ENCODE measurements at places on chromosomes 4 and X.

DNA sequence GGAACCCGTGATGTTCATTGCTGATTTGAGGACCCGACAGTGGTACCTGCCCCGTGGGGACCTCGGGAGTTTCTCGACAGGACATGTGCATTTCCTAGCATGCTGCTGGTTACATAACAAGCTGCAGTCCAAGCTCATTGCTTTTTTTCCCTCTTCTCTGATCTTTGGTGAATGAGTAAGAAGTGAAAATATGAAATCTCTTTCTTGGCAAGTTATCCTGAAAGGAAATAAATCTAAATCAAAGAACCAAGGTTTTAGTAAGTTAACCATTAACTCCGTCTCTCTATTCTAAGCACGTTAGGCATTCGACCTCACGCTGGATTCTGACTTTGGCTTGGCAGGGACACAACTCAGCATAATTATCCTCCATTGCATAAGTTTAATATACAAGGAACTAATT lies 86.6 kb downstream of the STK32B start:
- no peak for DNase-seq

GRCh38 chr4:174012886-174013259 lies 270.6 kb downstream of the FBXO8 start:
- DNase-seq: no peak

- DNase-seq: no peak
Observed at GRCh38 chrX:107738768-107739167, 36.8 kb downstream of the TSC22D3 start.

DNA sequence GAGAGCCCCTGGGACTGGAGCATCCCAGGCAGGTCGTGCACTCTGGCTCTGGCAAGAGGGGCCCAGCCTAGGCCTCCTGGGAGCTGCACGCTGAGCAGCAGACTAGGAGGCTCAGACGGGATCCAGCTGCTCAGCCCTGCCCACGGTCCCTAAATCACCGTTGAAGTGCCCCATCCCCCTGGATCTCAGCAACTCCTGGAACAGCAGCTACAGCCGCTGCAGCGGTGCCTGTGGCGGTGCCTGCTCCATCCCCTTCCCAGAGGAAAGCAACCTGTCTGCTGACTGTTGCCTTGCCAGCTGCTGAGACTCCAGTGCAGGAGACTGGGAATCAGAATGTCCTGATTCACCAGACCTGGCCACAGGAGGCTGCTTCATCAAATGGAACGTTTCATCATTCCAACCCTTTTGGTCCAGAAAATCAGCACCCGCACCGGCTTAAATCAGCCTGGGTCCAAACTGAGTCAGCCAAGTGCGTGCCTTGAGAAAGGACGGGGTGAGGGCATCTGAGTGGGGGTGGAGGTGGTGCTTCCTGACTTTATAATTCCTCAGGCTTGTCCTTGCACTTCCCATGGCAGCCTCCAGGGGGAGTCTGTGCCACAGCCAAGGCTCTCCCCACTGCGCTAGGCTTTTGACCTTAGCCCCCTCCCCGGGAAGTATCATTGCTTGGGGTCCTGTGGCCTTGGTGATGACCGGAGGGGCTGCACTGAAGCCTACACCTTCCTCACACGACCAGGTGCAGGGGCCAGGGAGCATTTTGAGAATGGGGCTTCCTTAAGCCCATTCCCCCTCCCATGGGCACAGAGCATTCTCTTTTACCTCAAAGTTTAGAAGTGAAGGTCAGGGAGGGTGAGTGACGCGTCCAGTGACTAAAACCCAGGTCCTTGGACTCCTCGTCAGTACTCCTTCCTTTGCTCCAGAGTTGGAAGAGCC lies 6.5 kb downstream of the ZNF185 start:
- peak; percentile 58 for DNase-seq

GRCh38 chr4:123976285-123976684 lies 579.7 kb downstream of the SPRY1 start:
- DNase-seq: no peak

DNA sequence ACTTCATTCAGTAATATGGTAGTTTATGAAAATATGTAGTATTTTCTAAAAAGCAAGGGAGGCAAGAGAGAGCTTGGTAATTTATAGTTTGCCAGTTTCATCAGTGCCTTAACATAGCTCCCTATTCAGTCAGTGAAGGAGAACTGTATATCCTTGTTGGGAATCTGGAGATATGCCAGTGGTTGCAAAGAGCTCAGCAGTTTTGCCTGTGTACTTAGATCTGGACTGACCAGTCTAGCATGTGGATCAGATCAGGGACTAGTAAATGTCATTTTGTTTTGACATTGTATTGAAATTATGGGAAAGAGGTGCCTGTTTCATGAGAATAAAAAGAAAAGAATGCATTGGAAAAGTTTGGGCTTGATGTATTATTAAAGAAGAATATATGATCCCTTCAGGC lies 88.6 kb downstream of the ZIC3 start:
- no peak for DNase-seq

GRCh38 chr4:156638334-156638733 lies 333.3 kb downstream of the PDGFC start:
- no peak for DNase-seq

GRCh38 chr4:99801005-99801699 lies 15.5 kb upstream of the DAPP1 start:
- DNase-seq: no peak

GRCh38 chr4:10960389-10960788 lies 275.8 kb upstream of the CLNK start:
- no peak for DNase-seq

- DNase-seq: no peak
Observed at GRCh38 chr4:170805352-170805751, 715.6 kb upstream of the AADAT start.

DNA sequence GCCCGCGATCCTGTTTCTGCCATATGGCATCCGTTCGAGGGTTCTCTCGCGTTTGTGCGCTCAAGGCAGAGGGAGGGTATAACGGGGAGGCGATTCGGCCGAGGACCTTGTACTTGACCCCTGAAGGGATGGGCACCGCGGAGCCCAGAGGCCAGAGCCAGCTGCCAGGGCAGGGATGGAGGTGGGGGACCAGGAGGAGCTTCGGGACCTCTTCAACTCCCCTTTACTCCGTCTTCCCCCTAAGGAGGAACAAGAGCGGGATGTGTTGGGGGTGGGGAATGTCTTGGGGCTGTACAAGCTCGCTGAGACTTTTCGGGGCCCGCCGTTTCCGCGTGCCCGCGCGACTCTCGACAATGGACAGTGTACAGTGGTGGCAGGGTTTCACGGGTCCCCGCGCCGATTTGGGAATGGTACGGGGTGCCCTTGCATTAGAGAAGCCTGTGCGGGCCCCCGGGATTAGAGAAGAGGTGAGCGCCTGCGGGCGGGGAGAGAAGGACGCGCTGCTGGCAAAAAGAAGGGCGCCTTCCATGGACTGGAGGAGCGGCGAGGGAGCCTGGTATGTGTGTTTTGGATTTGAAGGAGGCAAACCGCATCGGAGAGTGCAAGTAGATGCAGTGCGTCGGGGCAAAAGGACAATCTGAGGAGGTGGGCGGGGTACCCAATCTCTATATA lies 760 bp downstream of the UGT8 start:
- no peak for DNase-seq

DNA sequence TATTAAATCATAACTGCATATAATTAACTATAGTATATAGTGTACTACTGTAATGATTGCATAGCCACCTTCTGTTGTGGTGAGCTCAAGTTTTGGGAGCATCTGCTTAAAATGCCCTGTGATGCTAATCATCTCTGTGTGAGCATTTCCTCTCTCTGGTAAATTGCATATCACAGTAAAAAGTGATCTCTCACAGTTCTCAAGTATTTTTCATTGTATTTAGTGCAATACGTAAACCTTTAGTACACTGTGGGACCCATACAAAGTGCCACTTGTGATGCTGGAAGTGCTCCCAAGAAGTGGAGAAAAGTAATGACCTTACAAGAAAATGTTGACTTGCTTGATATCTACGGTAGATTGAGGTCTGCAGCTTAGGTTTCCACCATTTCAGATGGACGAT lies 82.0 kb downstream of the WWC2 start:
- no peak for DNase-seq

GRCh38 chrX:10884246-10884645 lies 226.9 kb upstream of the HCCS start:
- no peak for DNase-seq

GRCh38 chr4:175927121-175927520 lies 115.1 kb upstream of the GPM6A start:
- DNase-seq: no peak

GRCh38 chrX:154401045-154401799 lies 3.0 kb downstream of the RPL10 start:
- DNase-seq: no peak

GRCh38 chrX:26783512-26784225 lies 567.7 kb downstream of the MAGEB5 start:
- DNase-seq: peak; percentile 10

DNA sequence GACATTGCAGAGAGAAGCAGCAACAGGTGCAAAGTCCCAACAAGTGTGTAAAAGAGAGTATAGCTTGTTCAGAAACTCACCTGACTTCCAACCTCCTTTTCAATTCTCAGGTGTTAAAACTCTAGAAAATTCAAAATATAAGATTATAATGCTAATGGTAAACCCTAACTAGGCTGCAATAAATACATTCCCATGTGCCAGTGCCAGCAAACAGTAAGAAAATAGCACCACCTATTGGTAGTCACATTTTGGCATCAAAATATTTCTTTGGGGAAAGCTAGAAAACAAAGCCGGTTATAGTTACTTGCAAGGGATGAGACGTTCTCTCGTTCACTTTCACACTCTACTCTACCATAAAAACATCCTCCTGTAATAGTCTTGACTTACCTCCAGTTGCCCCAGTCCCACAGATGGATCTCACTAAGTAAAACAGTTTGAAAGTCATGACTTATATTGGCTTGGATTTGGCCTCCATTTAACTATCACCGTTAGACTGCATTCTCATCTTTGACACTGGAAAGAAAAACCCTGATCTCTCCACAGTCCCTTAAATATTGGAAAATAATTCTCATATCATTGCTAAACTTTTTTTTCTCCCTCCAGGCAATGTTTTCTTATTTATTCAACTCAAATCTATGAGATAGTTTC lies 9.6 kb downstream of the BMP3 start:
- DNase-seq: no peak

GRCh38 chr4:37464373-37465128 lies 220.0 kb downstream of the NWD2 start:
- peak; percentile 8 for DNase-seq

DNA sequence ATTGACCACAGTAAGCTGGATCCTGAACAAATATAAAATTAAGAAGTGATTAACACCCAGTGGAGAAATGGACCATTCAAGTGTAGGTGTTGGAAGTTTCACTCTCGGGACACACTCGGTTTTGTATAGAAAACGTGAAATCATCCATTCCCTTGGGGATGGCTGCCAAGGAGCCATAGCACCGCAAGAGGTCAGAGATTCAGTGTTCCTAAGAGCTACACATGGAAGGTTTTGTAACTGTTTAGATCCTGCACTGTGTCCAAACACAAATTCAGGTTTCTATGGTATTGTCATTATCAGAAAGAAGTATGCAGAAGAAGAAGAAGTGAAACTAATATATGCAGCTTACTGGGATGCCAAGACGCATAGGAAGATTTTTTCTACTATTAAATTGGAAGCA lies 281.0 kb downstream of the LDB2 start:
- no peak for DNase-seq

GRCh38 chr4:153585026-153585425 lies 99.1 kb upstream of the TLR2 start:
- DNase-seq: no peak

DNA sequence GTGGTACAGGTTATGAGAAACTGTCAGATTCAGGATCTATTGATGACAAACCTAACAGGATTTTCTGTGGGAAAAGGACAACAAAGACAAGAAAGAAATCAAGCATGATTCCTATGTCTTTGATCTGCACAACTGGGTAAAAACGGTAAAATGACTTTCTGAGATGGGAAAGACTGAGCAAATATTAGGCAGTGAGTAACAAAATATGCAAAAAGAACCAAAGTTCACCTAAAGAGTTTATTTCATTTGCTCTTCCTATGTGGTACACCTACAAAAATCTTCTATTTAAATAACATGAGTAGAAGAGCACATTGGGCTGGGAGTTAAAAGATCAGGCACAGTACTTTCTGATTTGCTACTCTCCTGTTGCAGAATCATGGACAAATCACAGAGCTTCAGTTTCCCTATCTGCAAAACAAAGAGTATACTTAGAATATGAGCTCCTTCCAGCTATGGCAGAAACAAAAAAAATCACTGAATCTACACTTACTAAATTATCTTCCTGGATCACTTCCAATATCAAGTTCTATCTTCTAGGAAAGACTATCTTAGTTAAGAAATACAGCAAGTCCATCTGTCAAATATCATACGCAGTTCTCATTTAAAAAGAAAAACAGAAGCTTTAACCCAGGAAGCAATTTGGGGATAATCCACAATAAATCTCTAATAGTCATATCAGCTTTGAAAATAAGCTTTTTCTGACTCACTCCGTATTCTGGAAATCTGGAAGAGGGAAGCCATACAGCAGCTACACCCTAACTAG lies 37.4 kb downstream of the NFXL1 start:
- DNase-seq: no peak

GRCh38 chr4:176002007-176002613 lies 63.5 kb upstream of the WDR17 start:
- no peak for DNase-seq

DNA sequence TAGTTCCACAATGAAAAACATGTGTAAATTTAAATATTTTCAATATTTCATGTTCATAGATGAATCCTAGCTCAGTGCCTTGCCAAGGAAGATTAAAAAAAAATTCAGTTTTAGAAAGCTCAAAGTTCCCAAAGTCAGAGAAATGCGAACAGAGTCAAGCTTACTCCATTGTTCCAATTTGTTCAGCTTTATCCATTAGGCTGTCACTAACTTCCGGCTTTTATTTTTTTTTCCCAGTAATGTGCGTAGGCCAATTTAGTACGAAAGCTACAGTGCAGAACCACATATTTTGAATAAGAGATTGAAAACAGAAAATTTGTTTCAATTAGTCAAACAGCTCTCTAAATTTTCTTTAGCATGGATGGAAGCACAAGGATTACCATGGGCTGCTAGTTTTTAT lies 23.1 kb upstream of the KLHL2 start:
- no peak for DNase-seq

GRCh38 chr4:53854991-53855568 lies 209.3 kb downstream of the CHIC2 start:
- peak; percentile 11 for DNase-seq

- no peak for DNase-seq
Observed at GRCh38 chr4:82528868-82529267, 32.9 kb downstream of the TMEM150C start.
